ENCODE measurements at places on chromosomes 1 and 21.
A peak's percentile ranks its signal among the peaks of the same experiment; 100 is the strongest.

- DNase-seq = no peak
These were observed 102.6 kb downstream of the SELENOF start for GRCh38 chr1:86811142-86811924.

DNA sequence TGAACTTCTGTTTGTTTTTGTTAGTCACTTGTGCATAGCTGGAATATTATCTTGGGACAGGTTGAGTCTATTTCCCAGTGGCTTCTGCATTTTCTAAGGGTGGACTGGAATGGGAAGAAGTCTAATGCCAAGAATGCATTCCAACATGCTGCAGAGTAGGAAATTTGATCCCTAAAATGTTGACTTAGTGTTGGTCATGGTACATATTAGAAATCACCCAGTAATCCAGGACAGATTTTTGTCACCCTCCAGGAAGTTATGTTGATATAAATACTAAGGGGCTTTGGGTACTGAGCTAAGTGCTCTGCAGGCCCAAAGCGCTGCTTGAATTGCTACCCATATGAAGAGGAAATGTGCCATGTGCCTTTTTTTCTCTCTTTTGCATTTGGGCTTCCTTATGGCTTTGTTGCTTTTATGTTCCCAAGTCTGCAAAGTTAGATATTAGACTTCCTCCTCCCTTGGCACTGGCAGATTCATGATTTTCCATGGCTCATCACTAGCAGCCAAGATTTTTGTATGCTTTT, 10.0 kb downstream of the ARID1A start:
- no peak for DNase-seq

DNA sequence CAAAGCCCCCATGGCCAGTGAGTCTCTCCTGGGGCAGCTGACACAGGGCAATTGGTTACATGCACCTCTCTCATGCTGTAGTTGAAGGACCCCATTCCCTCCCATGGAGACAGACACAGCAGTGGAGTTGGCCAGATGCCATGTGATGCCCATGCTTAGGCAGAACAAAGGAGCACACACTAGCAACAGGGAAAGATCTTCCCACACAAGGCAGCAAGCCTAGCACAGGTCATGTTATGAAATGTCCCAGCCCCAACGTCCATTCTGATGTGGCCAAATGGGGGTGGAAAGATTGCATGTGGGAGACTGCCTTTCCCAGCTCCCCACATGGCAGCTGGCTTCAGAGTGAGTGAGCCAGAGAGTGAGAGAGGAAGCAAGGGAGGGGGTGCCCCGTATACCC, 34.5 kb downstream of the AADACL4 start:
- DNase-seq = no peak

GRCh38 chr1:39645411-39646043, 6.1 kb upstream of the HEYL start:
- DNase-seq = no peak

- DNase-seq = no peak
These were observed 1.5 kb downstream of the LHX8 start for GRCh38 chr1:75135573-75136194.

GRCh38 chr1:155622191-155622590, 12.2 kb downstream of the MSTO1 start:
- DNase-seq = no peak

GRCh38 chr1:172343240-172344160, 77.0 kb upstream of the C1orf105 start:
- no peak for DNase-seq

DNA sequence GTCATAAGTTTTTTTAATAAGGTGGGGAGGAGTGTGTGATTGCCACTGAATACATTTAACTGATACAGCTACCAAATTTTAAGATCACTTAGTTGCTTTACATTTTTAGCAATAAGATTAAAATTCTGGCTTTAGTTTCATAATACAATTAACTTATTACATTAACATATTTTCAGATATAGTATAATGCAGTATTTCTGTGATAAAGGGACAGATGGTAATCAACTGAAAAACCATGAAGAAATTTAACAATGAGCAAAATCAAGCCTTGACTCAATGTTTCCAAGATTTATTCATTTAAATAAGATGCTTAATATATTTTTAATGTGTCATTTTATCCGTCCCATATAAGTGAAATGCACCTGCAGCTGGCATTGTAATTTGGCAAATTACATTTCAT, 4.0 kb downstream of the TOMM20 start:
- DNase-seq = no peak

- no peak for DNase-seq
These were observed 47.6 kb upstream of the POFUT2 start for GRCh38 chr21:45335151-45335760.

DNA sequence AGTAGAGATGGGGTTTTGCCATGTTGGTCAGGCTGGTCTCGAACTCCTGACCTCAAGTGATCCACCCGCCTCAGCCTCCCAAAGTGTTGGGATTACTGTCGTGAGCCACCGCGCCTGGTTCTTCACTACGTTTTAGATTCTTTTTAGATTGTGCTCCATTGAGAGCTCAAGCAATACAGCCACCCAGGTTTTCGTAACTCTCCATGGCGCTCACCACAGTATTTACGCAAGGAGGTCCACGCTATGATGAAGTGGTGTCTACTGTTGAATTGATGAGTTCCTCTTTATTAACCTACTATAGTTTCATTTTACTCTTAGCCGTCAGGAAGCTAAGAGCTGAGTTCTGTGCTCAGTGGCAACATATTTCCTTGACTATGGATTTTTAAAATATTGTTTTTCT, 1.8 kb upstream of the KIF1B start:
- no peak for DNase-seq

DNA sequence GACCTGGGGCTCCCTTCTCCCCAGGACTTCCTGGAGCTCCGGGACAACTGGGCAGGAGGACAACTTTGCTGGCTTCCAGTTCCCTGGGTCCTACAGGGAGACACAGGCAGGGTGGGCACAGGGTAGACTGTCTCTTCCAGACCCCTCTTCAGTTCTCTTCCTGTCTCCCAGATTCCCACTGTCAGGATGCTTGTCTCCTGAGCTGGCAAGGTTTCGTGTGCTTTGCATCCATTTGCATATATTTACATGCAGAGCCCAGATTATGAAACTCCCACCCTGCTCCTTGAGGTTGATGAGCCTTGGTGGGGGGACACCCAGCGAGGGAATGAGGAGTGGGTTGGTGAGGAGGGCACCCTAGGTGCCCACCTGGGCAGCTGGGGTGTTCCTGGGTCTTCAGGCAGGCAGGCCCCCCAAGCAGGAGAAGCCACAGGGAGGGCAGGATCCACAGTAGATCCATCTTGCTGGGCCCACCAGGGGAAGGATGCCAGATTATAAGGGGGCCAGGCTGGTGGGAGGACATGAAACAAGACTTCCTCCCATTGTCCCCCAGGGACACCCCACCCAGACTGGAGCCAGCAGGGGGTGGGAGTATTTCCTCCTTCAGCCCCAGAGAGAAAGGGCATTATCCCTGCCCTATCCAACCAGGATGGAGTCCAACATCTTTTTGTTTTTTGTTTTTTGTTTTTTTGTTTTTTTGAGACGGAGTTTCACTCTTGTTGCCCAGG, at the start of gene FCN3:
Gene FCN3, minus strand, starts transcription at position 463 of the 725 bp plus-strand sequence. Its CDS starts 6 bp downstream, at position 457.
- no peak for DNase-seq

- no peak for DNase-seq
These were observed 37.2 kb downstream of the WNT4 start for GRCh38 chr1:22105611-22106207.

GRCh38 chr1:241810769-241811405, 37.1 kb upstream of the EXO1 start:
- DNase-seq = no peak

GRCh38 chr1:206588492-206588891, 23.8 kb downstream of the EIF2D start:
- no peak for DNase-seq

- no peak for DNase-seq
These were observed 2.7 kb downstream of the GLIS1 start for GRCh38 chr1:53736290-53736689.

- no peak for DNase-seq
These were observed 39.5 kb upstream of the CNTN2 start for GRCh38 chr1:205003358-205004131.

GRCh38 chr1:175822580-175822979, 79.2 kb upstream of the TNR start:
- no peak for DNase-seq

DNA sequence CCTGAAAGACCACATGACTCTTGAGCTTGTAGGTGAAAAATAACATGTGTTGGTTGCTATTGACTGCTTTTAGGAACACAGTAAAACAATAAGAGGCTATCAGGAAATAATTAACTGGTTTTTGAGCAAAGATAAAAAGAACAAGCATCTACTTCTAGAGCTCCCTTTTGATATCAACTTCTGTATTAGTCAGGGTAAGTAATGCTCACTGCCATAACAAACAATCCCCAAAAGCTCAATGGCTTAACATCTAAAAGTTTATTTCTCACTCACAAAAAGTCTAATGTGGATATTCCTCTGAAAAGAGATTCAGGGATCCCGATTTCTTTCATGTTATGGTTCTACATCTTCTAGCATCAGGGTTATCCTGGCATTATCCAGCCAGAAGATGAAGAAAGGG, 25.3 kb upstream of the PROX1 start:
- DNase-seq = no peak

DNA sequence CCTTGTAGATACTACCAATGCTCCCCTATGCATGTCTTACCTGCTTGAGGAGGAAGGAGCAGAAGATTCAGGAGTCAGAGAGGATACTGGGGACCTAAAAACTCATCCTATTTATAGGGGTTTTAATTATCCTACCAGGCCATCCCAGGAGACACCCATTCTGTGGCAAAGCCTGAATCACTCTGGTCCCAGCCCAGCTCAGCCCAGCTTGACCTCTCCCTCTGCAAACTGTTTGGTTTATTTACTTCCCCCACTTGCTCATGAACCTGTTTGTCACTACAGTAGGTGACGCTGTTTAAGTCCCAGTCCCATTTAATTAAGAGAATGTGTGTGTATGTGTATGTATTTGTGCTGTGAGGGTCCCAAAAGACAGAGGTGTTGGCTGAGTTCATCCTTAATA, at the start of gene RPTN:
Gene RPTN, minus strand, starts transcription at position 85 of the 400 bp plus-strand sequence. CDS start 1,339 bp downstream, outside the sequence.
- DNase-seq = no peak

DNA sequence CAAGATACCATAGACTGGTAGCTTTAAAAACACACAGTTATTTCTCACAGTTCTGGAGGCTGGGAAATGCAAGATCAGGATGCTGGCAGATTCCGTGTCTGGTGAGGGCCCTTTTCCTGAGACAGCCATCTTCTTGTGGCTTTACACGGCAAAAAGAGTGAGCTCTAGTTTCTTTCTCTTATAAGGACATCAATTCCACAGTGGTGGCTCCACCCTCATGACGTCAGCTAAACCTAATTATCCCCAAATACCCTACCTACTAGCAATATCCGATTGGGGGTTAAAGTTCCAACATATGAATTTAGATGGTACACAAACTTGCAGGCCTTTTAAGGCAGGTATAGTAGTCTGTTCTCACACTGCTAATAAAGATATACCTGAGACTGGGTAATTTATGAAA, 77.7 kb downstream of the PRRX1 start:
- DNase-seq = no peak

- DNase-seq = peak; percentile 5
These were observed 40.4 kb upstream of the LDLRAP1 start for GRCh38 chr1:25502957-25503356.

- no peak for DNase-seq
These were observed 21.8 kb downstream of the MMEL1 start for GRCh38 chr1:2611031-2611501.

GRCh38 chr1:234281826-234282489, 91.3 kb upstream of the COA6 start:
- no peak for DNase-seq

- no peak for DNase-seq
These were observed 6.7 kb upstream of the PTPN14 start for GRCh38 chr1:214557952-214558735.

- no peak for DNase-seq
These were observed 94.8 kb downstream of the MIS18A start for GRCh38 chr21:32184065-32184464.

DNA sequence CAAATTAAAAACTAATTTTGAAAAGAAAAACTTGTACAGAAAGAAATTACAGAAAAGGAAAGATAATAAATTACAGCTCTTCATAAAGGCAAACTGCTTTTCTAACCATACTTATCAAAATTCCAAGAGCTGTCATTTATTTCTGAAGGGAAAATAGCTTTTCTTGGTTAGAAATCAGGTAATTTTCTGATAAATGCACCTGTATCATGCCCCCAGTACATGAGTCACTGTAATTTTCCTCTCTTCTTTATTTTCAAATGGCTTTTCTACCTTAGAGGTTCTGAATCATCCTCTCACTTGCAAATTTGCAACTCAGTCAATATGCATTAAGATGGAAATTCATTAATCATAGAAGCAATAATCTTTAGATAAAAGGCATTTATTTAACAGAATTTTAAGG, 100.1 kb downstream of the SLC35F3 start:
- no peak for DNase-seq

- DNase-seq = no peak
These were observed 587 bp downstream of the SCNM1 start for GRCh38 chr1:151166505-151166956.

DNA sequence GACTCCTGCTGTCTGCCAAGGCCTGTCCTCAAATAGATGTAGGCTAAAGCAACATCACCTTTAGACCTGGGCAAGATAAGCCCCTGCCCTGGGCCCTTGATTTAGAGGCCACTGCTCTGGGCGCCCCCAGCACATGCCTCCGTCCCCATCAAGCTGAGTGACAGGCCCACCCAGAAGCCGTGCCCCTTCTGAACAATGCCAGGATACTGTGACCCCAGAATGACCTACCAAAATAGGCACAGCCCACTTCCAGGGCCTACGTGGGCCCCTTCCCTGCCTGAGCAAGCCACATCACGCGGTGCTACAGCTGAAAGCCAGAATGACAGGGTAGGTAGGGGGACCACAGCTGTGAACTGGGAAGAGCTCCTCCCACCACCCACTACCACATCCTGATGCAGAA, 24.7 kb upstream of the BECN2 start:
- DNase-seq = no peak

- no peak for DNase-seq
These were observed 28.5 kb downstream of the ECE1 start for GRCh38 chr1:21261551-21262292.

DNA sequence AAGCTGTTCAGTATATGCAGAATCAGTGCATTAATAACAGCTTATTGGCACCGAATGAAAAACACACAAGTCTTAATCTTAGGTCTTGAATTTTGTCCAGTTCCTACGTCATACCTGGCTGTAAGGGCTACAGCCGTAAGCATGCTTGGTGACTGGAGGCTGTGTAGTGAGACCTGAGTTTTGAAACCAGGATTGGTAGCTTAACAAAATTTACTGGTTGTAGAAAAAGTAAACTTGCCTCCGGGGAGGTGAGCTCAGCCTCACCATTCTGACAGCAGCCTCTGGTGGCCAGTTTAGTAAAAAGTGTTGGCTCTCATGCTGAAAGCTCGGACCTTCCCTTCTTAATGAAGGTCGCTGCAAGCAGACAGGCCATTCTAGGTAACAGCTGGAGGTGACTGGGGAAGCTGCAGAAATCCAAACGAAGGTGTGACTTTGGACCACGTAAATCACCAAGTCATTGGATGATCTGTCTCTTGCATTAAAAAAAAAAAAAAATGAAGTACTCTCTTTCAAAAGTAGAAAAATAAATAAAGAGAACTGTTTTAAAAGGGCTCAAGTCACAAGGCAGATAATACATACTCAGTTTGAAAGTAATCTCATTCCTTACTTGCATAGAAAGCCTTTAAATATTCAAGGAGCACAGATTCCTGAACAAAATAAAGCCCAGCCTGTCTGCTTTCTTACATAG, 48.9 kb downstream of the HLCS start:
- DNase-seq = no peak
